Aorta (tissue), 5 donors: ENCODE measurements at places on chromosomes 5 and 9. TPM values are rescaled to one million over a fixed set of nuclear protein-coding genes. Genes with fewer than 3 reads are reported as not detected.
A peak's percentile ranks its signal among the peaks of the same experiment; 100 is the strongest.

- H3K36me3 ChIP-seq = no peaks in the 10 kb centered on the region
- H3K4me3 ChIP-seq = no peak overlapping the region
- no peaks in the 10 kb centered on the region for H3K27me3 ChIP-seq
Measured at GRCh38 chr9:111985315-111985714, 88.7 kb downstream of the UGCG start.

- H3K4me3 ChIP-seq = no peak overlapping the region
- H3K27ac ChIP-seq = no peak overlapping the region
- no peak for DNase-seq
- no peaks in the 10 kb centered on the region for H3K27me3 ChIP-seq
- H3K36me3 ChIP-seq = no peaks in the 10 kb centered on the region
- H3K4me1 ChIP-seq = no peaks in the 10 kb centered on the region
Measured at GRCh38 chr9:36249189-36249588, 9.1 kb downstream of the GNE start.

DNA sequence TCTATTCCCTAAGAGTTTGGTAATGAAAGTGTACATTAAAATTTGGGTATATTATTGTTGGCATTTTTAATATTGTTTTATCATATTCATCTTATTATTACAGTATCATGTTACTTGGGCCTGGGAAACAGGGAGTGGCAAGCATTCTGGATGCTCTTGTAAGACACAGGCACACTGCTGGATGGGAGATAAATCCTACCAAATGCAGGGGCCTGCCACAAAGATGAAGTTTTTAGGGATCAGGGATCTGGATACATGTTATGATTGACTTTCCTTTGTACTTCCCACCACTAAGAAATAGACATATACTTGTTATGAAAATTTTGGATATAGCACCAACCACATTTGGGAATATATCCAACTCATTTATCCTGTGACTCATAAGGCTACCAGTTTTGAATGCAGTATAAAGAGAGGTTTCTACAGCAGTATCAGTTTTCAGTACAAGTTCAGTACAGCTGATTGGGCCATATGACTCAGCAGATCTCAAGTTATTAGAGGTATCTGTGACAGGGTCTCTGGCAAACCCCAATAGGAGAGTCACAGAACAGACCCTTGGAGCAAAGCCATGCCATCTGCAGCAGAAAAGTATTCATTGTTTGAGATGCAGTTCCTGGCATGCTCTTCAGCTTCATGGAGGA lies 360.1 kb downstream of the DMAC1 start:
- no peaks in the 10 kb centered on the region for H3K27me3 ChIP-seq
- H3K27ac ChIP-seq = no peak overlapping the region
- H3K4me1 ChIP-seq = peaks cover 2% of the 10 kb centered on the region
- H3K4me3 ChIP-seq = no peak overlapping the region
- no peak for DNase-seq
- no peaks in the 10 kb centered on the region for H3K36me3 ChIP-seq

DNA sequence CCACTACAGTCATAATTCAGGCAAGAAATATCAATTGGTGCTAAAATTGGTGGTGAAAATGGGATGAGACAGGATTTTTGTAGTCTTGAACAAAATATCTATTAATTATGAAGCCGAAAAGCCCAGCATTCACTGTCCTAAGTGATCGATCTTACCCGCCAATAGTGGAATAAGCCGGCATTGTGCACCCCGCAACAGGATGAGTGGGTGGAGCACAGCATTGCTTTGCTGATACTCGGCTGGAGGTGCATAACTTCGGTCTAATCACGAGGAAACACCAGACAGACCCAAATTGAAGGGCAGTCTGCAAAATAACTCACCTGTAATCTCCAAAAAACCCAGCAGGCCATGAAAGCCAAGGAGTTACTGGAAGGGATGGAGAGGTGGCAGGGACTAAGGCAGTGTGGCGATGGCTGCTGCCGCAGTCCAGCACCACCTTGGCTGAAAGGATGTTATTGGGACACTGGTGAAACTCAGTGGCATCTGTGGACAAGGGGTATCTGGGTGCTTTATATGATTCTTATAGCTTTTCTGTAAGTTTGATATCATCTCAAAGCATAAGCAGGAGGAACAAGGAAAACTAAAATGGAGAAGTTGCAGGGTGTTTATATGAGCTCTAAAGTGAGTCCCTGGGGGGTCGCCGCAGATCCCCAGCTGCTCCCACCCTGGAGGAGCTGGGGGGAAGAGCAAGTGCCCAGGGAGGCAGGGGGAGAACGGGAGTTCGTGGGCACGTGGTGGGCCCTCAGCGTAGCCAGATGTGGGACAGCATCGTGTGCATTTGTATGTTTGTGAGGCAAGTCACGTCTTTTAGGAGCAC lies 45.2 kb downstream of the AHRR start:
- no peaks in the 10 kb centered on the region for H3K36me3 ChIP-seq
- no peaks in the 10 kb centered on the region for H3K27me3 ChIP-seq
- DNase-seq = peak; percentile 20
- no peak overlapping the region for H3K27ac ChIP-seq

- H3K27ac ChIP-seq = no peak overlapping the region
- no peaks in the 10 kb centered on the region for H3K27me3 ChIP-seq
- H3K4me3 ChIP-seq = peak overlapping the region; percentile 22
- no peaks in the 10 kb centered on the region for H3K36me3 ChIP-seq
- H3K4me1 ChIP-seq = no peaks in the 10 kb centered on the region
- DNase-seq = no peak
Measured at GRCh38 chr5:159864885-159865691, 51.2 kb upstream of the ADRA1B start.

DNA sequence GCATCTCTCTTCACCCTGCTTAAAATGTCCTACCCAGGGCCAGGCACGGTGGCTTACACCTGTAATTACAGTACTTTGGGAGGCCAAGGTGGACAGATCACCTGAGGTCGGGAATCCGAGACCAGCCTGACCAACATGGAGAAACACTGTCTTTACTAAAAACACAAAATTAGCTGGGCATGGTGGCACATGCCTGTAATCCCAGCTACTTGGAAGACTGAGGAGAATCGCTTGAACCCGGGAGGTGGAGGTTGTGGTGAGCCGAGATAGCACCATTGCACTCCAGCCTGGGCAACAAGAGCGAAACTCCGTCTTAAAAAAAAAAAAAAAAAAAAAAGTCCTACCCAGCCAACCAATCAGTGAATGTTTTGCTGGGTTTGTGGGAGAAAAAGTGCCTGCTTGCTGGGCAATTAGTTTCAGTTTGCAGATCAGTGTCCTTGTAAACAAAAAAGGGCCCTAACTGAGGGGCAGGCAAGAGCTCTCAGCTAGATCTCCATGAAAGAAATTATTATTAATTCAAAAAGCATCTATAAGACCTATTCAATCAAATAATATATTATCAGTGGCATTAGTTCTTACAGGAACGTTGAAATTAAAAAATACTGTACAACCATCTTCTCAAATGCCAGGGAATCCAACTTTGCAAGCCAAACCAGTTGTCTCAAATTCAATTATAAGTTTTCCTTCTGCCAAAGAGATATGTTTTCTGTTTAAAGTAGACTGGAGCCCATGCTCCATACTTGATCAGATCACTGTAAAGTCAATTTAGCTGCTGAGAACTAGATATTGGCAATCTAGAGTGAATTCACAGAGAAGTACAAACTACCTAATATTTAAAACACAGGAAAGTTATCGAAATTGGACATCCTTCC lies 3.9 kb downstream of the MEGF9 start:
- H3K4me3 ChIP-seq = no peak overlapping the region
- DNase-seq = no peak
- H3K36me3 ChIP-seq = no peaks in the 10 kb centered on the region
- H3K27ac ChIP-seq = no peak overlapping the region

DNA sequence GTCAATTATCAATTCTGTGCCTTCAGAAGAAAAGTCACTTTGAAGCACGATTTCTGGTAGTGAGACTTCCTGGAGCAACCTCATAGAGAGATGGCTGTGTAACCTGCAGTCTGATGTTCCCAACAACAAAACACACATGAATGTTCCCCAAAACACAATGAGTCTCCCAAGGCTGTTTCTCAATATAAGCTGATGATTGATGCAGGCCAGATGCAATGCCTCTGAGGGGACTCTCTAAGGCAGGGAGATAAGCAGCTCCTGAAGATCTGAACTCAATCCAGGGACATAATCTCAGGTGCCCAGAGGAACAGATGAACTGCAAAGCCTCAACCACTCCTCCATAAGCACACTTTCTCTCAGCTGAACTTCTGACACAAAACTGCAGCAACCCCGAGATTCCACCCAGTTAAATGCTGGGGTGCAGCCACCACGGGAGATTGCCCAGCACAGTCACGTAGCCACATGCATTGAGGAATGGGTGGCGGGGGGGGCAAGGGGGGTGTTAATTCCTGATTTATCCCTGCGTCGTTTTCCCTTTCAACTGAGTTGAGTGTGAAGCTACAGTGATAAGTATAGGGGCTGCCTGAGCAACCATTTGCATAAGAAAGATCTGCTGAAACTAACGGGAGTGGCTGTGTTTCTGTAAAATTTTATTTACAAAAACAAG lies 122.7 kb upstream of the RASEF start:
- H3K4me1 ChIP-seq = no peaks in the 10 kb centered on the region
- no peaks in the 10 kb centered on the region for H3K27me3 ChIP-seq

- no peak for DNase-seq
- H3K4me3 ChIP-seq = no peak overlapping the region
- no peak overlapping the region for H3K27ac ChIP-seq
Measured at GRCh38 chr9:107394264-107394663, 95.3 kb downstream of the KLF4 start.

- DNase-seq = no peak
- H3K27ac ChIP-seq = no peak overlapping the region
- no peak overlapping the region for H3K4me3 ChIP-seq
- no peaks in the 10 kb centered on the region for H3K36me3 ChIP-seq
Measured at GRCh38 chr9:106843371-106843770, 19.6 kb upstream of the ZNF462 start.

DNA sequence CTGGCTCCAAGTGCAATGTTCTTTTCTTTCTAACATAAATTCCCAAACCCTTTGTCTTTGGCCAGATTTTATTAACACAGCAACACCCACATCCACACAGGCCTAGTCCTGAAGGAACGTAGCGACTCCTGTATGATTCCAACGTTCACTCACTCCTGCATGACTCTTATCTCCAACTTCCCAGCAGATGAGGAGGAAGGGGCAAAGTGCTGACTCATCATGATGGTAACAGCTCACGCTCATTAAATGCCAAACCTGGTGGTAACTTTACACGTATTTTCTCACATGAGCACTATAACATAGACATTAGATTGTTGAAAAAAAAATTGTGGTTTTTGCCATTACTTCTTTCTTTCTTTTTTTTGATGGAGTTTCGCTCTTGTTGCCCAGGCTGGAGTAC lies 1349.5 kb downstream of the EFNA5 start:
- no peaks in the 10 kb centered on the region for H3K36me3 ChIP-seq
- no peak overlapping the region for H3K27ac ChIP-seq
- H3K4me1 ChIP-seq = no peaks in the 10 kb centered on the region
- no peak overlapping the region for H3K4me3 ChIP-seq
- DNase-seq = no peak

GRCh38 chr5:92002721-92003274 lies 619.7 kb upstream of the ARRDC3 start:
- no peaks in the 10 kb centered on the region for H3K27me3 ChIP-seq
- no peak for DNase-seq
- no peak overlapping the region for H3K4me3 ChIP-seq
- H3K36me3 ChIP-seq = no peaks in the 10 kb centered on the region
- H3K27ac ChIP-seq = no peak overlapping the region

- no peak overlapping the region for H3K27ac ChIP-seq
- DNase-seq = peak; percentile 43
- H3K27me3 ChIP-seq = no peaks in the 10 kb centered on the region
- no peaks in the 10 kb centered on the region for H3K4me1 ChIP-seq
- H3K4me3 ChIP-seq = no peak overlapping the region
Measured at GRCh38 chr5:178238711-178239592, 6.3 kb upstream of the PHYKPL start.

- H3K4me3 ChIP-seq = no peak overlapping the region
- H3K27ac ChIP-seq = no peak overlapping the region
- DNase-seq = peak; percentile 35
- H3K27me3 ChIP-seq = no peaks in the 10 kb centered on the region
- H3K4me1 ChIP-seq = no peaks in the 10 kb centered on the region
Measured at GRCh38 chr5:133824661-133825254, 143.7 kb downstream of the C5orf15 start.

GRCh38 chr5:58466939-58467338 lies 7.1 kb upstream of the PLK2 start:
- DNase-seq = no peak
- H3K4me1 ChIP-seq = no peaks in the 10 kb centered on the region
- no peak overlapping the region for H3K4me3 ChIP-seq
- H3K27me3 ChIP-seq = no peaks in the 10 kb centered on the region

GRCh38 chr5:157108976-157109375 lies at the start of gene HAVCR2:
Gene HAVCR2, minus strand, starts transcription at chr5:157109044. Its CDS starts 61 bp downstream, at chr5:157108983.
- no peaks in the 10 kb centered on the region for H3K4me1 ChIP-seq
- no peak within 1 kb of the TSS for H3K4me3 ChIP-seq
- no peak within 1 kb of the TSS for H3K27ac ChIP-seq
- no peaks in the 10 kb centered on the region for H3K27me3 ChIP-seq
- no peak for DNase-seq

- no peak for DNase-seq
- H3K27me3 ChIP-seq = no peaks in the 10 kb centered on the region
- no peak overlapping the region for H3K4me3 ChIP-seq
- H3K36me3 ChIP-seq = no peaks in the 10 kb centered on the region
- H3K27ac ChIP-seq = no peak overlapping the region
Measured at GRCh38 chr5:144103611-144104485, 66.6 kb downstream of the YIPF5 start.

DNA sequence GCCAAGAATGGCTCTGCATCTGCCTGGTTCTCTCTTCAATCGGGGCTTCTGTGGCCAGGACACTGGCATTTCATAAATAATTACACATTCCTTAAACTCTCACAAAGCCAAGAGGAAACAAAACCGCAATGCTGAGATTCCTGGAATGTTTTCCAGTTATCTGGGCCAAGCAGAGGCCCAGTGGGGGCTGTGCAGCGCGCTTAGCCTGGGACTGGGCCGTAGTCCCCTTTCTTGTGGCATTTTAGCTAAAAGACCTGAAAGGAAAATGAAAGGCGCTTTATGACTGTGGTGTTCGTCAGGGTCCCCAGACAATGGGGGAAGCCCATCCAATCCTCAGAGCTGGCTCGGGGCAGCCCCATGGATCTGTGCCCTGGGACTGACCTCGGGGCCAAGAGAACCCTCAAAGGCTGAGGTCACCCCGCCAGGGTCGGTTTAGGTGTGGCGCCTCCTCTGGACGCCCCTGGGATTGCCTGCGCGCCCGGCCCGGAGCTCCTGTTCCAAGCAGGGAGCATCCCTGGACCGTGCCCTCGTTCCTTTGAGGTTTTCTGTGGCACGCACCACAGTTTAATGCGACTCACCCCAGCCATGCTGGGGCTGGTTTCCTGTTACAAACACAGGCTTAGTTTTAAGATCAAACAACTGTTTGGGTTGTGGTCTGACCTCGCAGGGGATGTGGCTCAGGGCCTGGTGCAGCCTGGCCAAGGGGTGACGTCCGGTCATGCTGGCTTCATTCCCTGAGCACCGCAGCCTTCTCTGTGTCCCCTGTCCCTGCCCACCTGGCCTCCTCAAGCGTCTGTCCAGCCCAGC lies 51.5 kb upstream of the NKD2 start:
- no peak overlapping the region for H3K27ac ChIP-seq
- H3K36me3 ChIP-seq = no peaks in the 10 kb centered on the region

PDLIM4 gene
- 70.9 TPM for total RNA-seq

INPP5E gene
- total RNA-seq = 14.9 TPM

PCDHGA2 gene
- 6.2 TPM for total RNA-seq

SURF6 gene
- 16.3 TPM for total RNA-seq

WDR38 gene
- total RNA-seq = not detected

SPINK5 gene
- 0.42 TPM for total RNA-seq
